ENCODE measurements at places on chromosomes 4 and X.

- peak; percentile 72 for DNase-seq
Observed at GRCh38 chrX:13397878-13398818, 78.3 kb upstream of the ATXN3L start.

GRCh38 chrX:154348646-154349358, 25.6 kb downstream of the FLNA start:
- DNase-seq = no peak

DNA sequence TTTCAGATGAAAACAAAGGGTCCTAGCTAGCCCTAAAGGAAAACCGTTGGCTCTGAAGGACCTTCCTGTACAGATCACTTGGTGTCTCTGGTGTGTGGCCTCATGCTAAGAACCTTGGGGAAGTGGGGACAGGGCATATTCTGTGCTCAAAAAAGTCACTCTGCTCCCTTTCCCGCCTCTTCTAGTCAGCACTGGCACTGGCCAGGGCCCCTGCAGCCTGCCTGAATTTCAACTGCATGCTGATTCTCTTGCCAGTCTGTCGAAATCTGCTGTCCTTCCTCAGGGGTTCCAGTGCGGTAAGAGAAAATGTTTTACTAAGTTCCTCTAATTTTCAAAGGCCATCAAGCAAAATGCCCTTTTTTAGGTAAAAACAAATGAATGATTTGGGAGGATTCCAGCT, 3.4 kb downstream of the CYBB start:
- DNase-seq = no peak

DNA sequence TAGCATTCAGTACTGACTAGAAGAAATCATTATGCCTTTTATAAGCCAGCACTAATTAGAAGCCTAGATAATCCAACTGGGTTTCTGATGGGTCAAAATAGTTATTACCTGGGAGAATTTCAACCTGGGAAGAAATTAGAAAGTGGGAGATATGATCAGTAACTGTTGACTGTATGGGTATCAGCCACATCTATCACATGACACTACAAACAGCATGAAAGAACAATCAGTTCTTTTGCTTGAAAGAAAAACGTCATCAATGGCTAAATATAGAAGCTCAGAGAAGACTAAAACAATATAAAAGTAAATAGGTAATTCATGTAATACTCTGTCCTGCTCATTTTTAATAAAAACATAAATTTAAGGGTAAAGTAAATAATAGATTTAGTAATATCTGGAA, 145.1 kb downstream of the CAMK2D start:
- no peak for DNase-seq

DNA sequence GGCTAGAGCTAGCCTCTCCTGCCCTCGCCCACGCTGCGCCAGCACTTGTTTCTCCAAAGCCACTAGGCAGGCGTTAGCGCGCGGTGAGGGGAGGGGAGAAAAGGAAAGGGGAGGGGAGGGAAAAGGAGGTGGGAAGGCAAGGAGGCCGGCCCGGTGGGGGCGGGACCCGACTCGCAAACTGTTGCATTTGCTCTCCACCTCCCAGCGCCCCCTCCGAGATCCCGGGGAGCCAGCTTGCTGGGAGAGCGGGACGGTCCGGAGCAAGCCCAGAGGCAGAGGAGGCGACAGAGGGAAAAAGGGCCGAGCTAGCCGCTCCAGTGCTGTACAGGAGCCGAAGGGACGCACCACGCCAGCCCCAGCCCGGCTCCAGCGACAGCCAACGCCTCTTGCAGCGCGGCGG, at the start of gene AR:
TSS of gene AR (plus strand) at position 204 of the 400 bp plus-strand sequence. CDS start 1,126 bp downstream, outside the sequence.
- DNase-seq = peak; percentile 84

DNA sequence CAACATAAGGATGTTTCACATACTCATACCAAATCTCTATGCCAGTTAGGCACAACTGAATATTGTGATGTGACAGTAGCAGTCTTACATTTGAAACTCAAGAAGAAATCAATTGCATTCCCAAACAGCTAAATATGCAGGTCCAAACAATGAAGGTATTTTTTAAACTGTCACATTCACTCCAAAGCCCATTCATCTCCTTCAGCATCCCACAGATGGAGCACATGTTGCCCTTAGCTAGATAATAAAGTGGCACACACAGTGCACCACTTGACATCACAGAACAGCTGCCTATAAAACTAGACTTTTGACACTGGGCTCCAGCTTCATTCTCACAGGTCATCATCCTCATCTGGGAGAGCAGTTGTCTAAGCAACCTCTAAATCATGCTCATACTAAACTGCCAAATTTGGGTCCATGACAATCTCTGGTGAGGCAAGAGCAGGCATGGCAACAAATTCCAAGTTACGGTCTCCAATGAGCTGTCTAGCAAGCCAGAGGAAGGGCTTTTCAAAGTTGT, 26.2 kb upstream of the ARHGEF6 start:
- no peak for DNase-seq

DNA sequence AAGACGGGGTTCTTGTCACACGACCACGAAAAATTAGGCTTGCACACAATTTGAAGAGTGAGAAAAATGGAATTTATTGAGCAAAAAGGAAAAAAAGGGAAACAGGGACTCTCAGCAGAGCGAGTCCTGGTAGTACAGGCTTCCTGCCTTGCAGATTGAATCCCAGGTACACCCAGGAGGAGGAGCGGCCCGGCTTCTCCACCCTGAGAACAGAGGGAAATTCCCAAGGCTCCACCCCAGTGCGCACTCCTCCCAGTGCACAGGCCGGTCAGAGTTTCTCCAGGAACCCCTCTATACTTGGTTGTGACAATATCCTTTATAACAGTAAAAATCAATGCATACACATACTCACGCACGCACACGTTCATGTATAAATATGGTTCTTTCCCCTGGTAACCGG, 22.0 kb downstream of the SLC4A4 start:
- DNase-seq = no peak
